ENCODE measurements at places on chromosomes 4 and X.

DNA sequence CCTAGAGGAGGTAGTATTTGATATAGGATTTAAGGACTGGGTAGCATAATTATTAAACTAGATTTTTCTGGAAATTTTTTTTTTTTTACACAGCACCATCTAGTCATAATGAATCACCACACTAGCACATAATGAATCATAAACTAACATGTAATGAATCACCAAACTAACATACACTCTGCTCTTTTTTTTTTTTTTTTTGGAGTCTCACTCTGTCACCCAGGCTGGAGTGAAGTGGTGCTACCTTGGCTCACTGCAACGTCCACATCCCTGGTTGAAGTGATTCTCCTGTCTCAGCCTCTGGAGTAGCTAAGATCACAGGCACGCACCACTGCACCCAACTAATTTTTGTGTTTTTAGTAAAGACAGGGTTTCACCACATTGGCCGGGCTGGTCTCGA, 92.5 kb downstream of the FAM13A start:
- no peak for DNase-seq

DNA sequence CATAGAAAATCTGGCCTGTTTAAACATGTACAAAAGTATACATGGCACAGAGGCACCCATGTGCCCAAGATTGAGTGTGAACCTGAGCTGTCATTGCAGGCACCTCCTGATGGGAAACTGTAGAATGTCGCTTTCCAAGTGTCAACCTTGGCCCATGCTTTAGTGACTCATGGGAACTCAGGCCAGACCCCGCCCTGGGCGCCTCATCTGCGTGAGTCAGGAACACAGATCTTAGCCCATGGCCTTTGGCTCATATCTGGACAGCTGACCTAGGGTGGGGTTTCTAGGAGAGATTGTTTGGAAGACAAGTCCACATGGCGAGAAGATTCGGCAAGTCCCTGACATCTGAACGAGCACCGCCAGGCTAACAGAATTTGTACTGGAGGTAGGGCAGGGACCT, 50.0 kb downstream of the CYTL1 start:
- no peak for DNase-seq

DNA sequence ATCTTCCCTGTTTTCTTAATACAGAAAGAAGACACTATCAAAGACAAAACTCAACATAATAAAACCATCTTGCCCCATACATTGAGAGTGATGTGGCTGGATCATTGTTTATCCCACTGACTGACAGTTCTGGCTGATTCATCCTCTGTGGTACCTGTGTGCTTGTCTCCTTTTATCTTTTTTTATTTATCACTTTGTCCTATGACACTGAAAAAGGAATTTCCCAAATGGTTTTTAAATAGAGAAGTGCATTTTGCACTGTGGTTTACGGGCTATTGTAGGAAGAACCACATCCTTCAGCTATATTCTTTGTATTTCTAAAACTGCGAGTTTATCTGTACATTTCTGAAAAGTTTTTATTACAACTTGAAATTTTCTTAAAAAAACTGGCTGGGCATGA, 15.0 kb downstream of the TTC29 start:
- DNase-seq, result no peak

DNA sequence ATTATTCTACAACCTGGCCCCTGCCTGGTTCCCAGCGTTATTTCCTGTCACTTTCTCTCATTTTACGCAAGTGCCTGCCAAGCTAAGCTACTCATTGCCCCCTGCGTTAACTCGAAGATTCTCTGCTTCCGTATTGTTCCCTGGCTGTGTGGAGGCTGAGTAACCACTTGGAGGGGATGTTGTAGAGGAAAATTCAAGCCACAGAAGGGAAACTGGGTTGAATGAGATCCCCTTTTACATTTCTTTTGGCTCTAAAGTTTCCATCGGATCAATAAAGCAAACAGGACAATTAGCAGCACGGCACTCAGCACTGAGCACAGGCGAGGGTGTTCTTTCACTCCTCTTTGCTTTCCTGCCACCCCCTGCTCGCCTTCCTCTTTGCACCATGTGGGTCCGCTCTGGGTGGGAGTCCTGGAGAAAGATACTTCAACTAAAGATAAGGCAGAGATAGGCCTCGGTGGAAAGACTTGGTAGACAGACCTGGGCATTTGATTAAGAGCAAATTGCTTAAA, 4.2 kb upstream of the TMSB4X start:
- DNase-seq, result no peak

DNA sequence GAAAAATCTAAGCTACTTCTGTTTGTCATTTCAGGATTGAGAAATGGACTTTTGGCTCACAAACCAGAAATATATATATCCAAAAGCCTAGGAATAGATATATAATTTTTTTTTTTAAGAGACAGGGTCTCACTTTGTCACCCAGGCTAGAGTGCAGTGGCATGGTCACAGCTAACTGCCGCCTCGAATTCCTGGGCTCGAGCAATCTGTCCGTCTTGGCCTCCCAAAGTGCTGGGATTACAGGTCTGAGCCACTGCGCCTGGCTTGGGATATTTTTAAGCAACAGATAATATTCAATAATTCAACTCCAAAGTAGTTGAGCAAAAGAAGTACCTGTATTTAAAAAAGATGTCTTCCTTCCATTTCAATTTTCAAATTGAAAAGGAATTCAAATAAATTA, 112.5 kb downstream of the C4orf51 start:
- DNase-seq, result no peak

GRCh38 chrX:20149326-20149725, 7.7 kb upstream of the EIF1AX start:
- no peak for DNase-seq

DNA sequence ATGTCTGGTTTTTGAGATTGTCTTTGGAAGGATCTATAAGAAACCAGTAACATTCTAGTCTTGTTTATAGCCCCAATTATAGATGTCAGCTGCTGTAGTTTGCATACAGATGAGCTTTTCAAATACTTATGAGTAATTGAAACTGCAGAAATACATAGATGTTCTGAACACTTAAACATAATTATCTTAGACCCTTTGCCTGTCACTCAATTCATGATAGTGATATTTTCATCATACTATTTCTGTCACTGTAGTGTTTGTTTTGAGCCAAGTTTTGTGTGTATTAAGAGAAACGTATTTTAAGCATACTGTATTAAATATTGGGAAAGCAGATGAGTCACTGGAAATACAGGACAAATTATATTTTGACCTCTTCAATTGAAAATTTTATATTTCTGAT, 69.8 kb upstream of the SMARCA5 start:
- DNase-seq, result no peak

GRCh38 chr4:685679-686412, 3.1 kb downstream of the SLC49A3 start:
- no peak for DNase-seq

DNA sequence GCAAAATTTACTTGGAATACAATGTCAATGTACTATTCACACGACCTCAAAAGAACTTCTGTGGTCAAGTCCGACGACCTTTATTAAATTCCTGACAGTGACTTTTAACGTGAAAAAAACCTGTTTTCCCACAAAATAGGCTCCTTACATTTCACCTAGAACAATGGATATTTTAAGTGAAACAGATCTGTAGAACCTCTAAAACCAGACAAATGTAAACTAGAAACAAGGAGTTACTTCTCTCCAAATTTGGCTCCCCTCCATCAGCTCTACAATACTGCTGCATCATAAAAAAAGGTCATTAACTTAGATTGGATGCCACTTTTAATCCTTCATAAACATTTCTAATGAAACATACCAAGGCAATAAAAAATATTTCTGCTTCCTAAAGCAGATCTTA, 1.2 kb downstream of the NEK1 start:
- no peak for DNase-seq

DNA sequence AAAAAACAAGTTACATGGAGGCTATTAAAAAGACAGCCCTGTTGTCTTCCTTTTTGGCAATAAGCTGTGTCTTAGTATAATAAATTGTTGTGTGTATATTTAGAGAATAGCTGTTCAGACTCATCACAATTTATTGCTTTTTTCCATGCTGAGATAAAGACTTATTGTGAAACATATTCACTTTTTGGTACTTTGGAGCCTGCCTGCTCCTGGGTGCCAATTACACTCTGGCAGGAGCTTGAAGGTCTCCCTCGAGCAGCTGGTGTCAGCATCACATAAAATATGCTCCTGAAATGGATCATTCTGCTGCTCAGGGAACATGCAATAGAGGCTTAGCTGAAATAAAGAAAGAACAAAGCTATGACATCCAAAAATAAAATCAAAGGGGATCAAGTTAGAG, 211.6 kb upstream of the DKK2 start:
- no peak for DNase-seq

GRCh38 chr4:107843391-107843790, 18.7 kb downstream of the SGMS2 start:
- DNase-seq, result no peak

GRCh38 chrX:370963-371745, 15.6 kb downstream of the PPP2R3B start:
- DNase-seq, result no peak

- no peak for DNase-seq
Observed at GRCh38 chrX:123993326-123993725, 31.8 kb downstream of the STAG2 start.

- DNase-seq, result no peak
Observed at GRCh38 chr4:139685180-139685579, 19.6 kb downstream of the MGST2 start.

GRCh38 chr4:185304541-185304940, 91.2 kb downstream of the LRP2BP start:
- no peak for DNase-seq

DNA sequence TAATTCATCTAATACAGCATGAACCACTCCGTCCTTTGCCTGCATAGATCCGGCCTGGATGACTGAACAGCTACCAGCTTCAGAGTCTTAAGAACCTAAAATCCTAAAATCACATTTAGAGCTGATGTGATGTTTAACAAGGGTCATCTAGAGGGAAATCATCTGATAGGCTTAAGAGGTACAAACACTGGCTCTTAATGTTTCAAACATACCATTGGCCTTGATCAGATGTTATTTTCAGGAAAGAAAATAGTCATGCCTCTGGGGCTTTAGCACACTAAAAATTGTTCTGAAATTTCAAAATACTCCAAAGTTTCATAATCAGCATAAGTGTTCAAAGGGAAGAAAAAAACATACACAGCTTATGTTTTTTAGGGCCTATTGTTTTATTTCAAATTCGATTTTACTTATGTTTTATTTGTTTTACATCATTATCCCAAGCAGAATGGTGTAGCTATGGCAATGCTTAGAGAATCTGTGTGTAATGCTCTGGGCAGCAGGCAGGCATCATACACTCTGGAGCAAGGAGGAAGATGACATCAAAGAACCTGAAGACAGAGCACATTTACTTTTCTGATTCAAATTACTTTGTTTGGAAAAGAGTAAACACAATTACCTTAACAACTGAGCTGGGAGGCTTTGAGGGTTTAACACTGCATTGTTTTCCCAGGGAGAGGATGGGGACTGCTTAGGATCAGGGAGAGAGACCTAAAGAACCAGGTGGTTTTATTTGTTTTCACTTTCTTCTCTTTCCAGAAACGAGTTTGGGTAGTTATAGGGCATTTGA, 25.3 kb upstream of the LEF1 start:
- no peak for DNase-seq

GRCh38 chr4:46270986-46271596, 118.8 kb downstream of the GABRA2 start:
- no peak for DNase-seq

DNA sequence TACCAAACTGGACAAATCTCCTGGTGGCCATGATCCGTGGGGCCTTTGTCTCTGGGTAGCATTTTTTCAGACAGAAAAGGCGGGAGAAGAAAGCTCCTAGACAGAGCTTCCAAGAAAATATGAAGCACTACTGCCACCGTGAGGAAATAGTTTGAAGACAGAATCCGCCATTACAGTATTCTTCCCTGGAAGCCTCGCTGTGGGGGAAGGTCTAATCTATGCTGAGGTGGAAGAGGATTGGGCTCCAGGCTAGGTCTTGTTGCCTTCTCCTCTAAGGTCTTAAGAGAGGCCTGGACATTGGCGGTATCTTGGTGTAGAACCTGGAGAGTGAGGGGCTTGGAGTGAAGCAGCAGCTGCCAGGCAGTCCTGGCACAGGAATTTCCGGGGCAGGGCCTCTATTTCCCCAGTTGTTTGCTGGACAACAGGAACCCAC, 218.9 kb downstream of the OR13H1 start:
- DNase-seq, result no peak

GRCh38 chr4:24657768-24658617, 73.6 kb upstream of the DHX15 start:
- no peak for DNase-seq

DNA sequence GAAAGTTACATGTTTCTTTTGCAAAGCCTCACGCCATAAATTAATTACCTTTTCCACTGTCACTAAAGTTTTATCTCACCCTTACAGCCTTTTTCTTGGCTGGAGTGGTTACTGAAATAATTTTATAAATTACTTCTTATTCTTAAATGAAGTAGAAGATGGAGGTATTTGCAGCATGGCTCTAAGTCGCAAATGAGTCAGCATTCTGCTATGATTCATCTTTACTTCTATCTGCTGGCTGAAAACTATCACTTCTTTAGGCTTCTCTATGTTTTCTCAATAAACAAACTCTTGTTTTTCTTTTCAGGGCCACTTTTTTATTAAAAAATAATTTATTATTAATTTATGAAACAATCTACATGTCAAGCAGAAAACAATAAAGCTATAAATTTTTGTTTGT, 210.2 kb upstream of the GYPA start:
- no peak for DNase-seq

GRCh38 chr4:113154281-113154680, 104.8 kb downstream of the ANK2 start:
- DNase-seq, result no peak

DNA sequence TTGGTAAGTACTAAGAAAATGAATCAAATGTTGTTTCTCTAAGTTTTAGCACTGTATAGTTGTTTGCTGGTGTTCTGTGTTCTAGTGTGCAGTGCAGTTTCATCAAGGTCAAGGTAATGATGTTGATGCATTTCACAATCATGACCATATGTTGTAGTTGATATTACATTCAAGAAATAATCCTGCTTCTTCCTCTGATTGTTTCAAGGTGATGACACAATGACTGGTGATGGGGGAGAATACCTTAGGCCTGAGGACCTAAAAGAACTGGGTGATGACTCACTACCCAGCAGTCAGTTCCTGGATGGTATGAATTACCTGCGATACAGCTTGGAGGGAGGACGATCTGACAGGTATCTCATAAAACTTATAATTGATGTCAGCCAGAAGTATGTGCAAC, 261.6 kb downstream of the ANK2 start:
- DNase-seq, result no peak

DNA sequence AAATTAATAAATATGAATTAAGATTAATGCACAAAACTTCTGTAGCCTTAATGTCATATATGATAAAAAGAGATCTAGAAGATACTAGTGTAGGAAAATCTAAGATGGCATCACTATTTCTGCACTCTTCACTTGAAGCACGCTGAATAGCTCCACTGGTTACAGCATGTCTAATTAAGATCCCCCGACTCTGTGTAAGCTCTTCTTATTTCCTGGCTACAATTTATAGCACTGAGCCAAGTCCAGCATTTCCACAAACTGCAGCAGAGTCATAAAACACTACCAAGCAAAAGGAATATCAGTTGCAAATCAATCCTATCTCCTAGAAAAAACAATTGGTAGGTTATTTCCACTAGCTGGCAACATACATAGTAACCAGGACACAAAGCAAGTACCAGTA, 1.3 kb upstream of the CCNA2 start:
- DNase-seq, result no peak

All from stimulated activated CD8-positive, alpha-beta memory T cell treated with anti-CD3 and anti-CD28 coated beads, Interleukin-15, amount 100 ng/mL, for 24 hours (primary cell).